Activated CD4-positive, CD25-positive, alpha-beta regulatory T cell treated with anti-CD3 and anti-CD28 coated beads, Interleukin-2, amount 50 U/mL, for 72 hours (primary cell): ENCODE measurements at places on chromosomes 16 and 17.

DNA sequence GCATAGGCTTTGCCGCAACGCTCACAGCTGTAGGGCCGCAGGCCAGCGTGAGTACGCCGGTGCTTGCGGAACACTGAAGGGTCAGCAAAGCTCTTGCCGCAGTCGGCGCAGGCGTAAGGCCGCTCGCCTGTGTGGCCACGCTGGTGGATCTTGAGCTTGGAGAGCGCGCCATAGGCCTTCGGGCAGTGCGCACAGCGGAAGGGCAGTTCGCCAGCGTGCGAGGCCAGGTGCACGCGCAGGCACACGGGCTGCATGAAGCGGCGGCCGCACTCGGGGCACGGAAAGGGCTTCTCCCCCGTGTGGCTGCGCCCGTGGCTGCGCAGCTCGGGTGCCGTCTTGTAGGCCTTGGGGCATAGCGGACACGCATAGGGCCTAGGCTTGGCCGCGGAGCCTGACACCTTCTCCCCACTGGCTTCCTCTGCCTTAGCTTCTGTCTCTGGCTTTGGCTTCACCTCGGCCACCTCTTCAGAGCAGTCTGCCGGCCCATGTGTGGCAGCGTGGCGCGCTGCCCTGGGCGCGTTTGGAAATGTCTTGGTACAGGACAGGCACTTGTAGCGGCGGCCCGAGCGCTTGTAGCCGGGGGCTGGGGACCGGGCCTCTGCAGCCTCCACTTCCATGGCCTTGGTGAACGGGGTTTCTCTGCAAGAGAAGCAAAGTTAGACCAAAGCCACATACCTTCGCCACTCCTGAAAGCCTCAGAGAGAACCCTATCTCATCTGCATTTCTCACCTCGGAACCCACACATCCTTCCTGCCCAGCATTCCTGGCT, 10.0 kb downstream of the ZNF668 start:
- no peak for DNase-seq

GRCh38 chr17:19319771-19320505, 42.6 kb downstream of the B9D1 start:
- DNase-seq = no peak

DNA sequence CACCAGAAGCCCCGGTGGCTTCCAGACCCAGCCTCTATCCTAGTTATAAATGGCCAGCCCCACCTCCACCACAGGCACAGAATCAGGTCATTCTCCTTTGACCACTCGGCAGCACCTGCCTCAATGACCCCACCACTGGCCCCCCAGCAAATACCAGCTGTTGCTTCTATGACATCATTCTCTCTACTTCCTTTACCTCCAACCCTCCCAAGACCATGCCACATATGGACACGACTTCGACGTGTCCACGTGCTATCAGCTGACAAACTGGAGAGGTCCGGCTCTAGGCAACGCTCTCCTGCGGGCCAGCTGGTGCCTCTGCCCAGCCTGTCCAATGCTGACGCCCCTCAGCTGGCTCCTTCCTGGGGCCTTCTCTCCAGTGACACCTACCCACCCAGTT, 5.9 kb downstream of the ALYREF start:
- no peak for DNase-seq

- DNase-seq = no peak
Observed at GRCh38 chr16:14186795-14187221, 115.7 kb downstream of the MRTFB start.

DNA sequence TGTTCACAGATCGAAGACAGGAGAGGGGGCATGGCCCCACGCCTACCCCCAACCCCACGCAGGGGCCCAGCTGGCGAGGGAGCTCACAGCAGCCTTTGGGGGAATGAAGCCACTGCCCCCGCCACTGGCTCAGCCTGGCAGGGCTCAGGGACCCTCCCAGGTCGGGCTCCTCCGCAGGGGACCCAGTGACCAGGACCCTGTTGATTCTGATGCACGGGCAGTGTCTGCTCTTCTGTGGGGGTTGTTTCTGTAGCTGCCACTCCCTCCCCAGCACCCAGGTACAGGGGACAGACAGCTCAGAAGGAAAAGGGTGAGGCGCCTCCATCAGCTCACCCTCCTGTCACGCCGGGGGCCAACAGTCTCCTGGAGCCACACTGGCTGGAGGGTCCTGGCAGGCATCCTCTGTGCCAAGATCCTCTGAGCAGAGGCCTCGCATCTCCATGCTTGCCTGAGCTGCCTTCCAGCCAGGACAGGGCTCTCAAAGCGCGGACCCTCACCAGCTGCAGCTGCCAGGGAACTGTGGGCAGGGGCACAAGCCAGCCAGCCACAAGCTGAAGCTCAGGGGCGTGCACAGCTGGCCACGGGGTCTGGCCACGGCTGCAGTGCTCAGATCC, 49.1 kb downstream of the ZNF778 start:
- DNase-seq = no peak

DNA sequence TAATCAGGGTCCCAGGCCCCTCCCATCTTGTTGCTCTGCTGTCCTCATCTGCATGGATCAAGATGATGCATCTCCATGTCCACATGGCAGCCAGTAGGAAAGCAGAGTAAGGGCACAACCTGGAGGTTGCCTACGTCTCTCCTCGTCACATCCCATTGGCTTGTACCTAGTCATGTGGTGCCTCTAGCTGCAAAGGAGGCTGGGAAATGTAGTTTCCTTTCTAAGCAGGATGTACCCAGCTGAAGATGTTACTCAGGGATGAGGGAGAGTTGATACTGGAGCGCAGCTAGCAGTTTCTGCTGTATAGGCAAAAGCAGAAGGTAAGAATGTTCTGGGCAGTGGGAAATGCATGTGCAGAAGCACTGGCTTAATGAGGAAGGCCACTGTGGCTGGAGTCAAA, 20.8 kb downstream of the ABCC1 start:
- no peak for DNase-seq

GRCh38 chr16:67116388-67117311, 6.9 kb downstream of the PHAF1 start:
- no peak for DNase-seq
